Esophagus muscularis mucosa (tissue), 4 donors: ENCODE measurements at places on chromosomes 7 and 10.

- DNase-seq = no peak
Observed at GRCh38 chr7:43784030-43784584, 25.6 kb downstream of the BLVRA start.

GRCh38 chr7:137964824-137965545 is 36.9 kb downstream of the CREB3L2 start:
- no peak for DNase-seq

DNA sequence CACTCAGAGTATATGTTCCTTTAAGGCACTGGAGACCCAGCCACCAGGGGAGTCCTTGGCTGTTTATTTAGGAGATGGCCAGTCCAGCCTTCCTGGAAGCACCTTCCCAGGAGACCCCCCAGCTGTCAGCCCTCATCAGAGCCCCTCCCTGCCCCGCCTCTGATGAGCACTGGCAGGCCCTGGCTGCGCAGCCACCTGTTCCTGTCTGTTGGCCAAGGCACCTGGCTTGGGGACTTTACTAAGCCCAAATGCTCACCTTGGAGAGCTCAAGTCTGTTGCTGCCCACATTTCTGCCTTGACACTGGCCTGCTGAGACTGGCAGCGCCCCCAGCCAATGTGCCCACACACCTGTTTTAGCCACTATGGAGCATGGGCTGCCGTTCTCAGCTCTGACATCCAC is 124.7 kb downstream of the ELMO1 start:
- no peak for DNase-seq

DNA sequence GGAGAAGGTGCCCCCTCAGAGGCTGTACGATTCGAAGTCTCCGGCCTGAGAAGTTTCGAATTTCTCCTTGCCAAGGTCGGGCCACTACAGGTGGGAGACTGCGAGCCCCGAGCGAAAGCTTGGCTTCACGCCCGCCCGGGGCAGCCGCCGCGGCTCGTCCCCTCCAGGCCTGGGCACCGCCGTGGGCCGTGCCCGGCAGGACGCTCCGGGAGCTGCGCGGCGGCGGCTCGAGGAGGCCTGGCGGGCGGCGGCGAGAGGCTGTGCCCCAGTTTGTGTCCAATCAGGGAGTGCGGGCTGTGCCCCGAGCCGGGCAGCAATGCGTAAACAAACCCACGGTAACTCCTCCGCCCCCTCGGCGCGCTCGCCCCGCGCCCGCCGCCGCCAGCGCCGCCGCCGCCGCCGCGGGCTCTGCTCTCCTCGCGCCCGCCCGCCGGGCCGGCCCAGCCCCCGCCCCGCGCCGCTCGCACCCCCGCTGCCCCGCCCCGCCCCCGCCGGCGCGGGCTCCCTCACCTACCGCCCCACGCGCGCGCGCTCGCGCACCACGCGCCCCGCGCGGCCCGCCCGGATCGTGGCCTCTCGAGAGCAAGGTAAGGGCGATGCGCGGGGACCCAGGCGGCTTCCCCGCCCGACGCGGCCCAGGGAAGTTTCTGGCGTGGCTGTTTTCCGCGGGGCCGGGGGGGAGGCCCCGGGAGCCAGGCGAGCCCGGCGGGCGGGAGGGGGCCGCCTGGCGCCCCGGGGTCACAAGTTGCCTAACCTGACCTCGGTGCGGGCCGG is 57.8 kb upstream of the PCGF5 start:
- DNase-seq = no peak

- no peak for DNase-seq
Observed at GRCh38 chr7:95530881-95531280, 45.1 kb downstream of the ASB4 start.

- no peak for DNase-seq
Observed at GRCh38 chr10:102231357-102232318, 5.5 kb downstream of the ELOVL3 start.

- DNase-seq = no peak
Observed at GRCh38 chr10:7424315-7424714, 13.5 kb upstream of the SFMBT2 start.

- DNase-seq = no peak
Observed at GRCh38 chr10:44279426-44280126, 105.3 kb downstream of the CXCL12 start.

DNA sequence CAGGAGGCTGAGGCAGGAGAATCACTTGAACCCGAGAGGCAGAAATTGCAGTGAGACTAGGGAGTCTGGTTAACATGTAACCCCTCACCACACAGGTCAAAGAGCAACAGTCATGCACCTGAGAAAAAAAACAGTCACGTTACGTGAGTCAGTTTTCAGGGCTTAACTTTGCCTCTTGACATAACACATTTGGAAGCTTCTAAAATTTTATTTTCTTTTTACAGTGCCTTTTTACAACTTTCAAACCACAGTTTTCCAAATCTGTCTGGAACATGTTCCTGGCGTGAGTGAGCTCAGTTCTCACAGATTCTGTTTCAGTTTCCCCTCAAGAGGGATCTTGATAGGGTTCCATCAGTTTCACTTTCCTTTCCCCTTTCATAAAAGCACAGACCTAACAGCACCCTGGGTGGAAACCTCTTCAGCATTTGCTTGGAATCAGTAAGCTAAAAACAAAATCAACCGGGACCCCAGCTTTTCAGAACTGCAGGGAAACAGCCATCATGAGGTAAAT is 4.4 kb downstream of the IFIT3 start:
- DNase-seq = no peak

DNA sequence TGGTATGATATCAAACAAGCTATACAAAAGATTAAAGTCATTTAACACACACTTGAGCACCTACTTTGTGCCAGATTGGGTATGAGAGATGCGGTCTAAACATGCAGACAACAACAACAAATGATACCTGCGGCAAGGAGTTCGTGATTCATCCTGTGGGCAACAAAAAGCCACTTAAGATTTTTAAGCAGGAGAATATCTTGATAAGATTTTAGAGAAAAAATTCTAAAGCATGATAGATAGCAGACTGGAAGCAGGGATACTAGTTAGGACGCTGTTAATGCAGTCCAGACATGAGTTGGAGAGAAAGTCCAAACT is 1.6 kb upstream of the KBTBD2 start:
- DNase-seq = no peak

- no peak for DNase-seq
Observed at GRCh38 chr7:7181519-7182155, 707 bp upstream of the C1GALT1 start.

DNA sequence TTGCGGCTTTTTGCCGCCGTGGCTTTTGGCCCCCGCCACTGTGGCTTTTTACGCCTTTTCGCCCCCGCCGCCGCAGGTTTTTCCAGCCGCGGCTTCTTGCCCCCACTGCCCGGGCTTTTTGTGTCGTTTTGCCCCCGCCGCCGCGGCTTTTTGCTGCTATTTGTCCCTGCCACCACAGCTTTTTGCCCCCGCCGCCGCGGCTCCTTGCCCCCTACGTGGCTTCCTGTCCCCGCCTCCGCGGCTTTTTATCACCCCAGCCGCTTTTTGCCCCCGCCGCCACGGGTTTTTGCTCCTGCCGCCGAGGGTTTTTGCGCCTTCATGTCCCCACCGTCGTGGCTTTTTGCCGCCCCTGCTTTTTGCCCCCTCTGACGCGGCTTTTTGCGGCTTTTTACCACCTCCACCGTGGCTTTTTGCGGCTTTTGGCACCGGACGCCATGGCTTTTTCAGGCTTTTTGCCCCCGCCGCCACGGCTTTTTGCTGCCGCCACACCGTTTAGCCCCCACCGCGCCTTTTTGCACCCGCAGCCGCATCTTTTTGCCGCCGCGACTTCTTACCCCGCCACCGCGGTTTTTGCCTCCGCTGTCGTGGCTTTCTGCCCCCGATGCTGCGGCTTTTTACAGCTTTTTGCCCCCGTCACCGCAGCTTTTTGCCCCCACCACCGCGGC is 637.0 kb downstream of the ZNF716 start:
- DNase-seq = no peak

DNA sequence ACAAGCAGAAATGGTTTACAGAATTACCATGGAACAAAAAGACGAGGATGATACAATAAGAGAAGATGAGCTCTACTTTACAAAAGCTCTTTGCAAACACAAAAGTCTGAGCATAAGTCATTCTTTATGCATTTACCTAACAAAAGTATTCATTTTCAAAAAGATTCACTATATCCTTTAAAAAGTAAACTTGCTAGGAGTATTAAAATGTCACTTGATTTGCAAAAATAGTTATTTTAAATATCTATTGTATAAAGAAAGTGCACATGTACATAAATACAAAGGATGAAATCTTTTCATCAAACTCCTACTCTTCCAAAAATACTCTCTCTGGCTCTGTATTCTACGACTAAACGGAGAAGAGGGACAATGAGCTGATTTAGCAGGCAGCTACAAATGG is 146.4 kb upstream of the STEAP1 start:
- no peak for DNase-seq

DNA sequence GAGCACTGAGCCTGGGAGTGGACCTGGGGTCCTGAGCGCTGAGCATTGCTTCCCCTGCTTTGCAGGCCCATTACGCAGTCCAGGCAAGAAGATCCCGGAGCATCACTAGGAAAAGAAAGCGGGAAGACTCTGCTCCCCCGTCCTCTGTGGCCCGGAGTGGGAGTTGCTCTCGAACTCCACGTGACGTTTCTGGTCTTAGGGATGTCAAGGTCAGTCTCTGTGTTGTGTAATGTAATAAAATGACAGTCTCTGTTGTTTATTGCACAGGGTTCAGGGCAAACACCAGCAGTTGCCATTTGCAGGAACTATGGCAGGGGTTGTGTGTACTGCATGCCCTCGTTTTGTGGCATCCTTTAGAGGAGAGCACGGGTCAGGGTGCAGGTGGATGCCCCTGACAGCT is 10.0 kb downstream of the IDI2 start:
- DNase-seq = no peak

DNA sequence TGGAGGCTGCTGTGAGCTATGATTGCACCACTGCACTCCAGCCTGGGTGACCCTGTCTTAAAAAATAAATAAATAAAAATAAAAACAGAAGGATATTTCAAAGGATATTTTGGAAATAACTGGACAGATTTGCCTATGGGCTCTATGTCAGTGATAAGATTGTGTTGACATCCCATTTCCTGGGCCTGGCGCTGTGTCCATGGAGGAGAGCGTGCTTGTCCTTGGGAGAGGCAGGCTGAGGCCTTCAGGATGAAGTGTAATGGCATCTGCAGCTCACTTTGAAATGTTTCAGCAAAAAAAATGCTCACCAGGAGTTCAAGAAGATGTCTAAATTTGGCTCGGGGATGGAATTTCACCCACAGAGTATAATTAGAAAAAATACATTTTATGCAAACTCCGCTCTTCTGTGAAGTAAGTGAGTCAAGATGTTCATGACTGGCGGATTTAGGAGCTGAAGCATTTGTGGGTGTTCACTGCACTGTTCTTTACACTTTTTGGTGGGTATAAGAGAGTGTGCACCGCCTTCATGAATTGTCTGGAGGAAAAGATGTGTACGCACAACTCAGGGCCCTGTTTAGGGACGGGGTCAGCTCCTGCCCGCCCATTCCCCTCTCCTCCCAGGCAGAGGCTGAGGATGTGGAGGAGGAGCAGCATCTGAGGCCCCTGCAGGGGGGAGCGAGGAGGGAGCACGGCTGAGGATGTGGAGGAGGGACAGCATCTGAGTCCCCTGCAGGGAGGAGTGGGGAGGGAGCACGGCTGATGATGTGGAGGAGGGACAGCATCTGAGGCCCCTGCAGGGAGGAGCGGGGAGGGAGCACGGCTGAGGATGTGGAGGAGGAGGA is 18.5 kb upstream of the FOXL3 start:
- no peak for DNase-seq

DNA sequence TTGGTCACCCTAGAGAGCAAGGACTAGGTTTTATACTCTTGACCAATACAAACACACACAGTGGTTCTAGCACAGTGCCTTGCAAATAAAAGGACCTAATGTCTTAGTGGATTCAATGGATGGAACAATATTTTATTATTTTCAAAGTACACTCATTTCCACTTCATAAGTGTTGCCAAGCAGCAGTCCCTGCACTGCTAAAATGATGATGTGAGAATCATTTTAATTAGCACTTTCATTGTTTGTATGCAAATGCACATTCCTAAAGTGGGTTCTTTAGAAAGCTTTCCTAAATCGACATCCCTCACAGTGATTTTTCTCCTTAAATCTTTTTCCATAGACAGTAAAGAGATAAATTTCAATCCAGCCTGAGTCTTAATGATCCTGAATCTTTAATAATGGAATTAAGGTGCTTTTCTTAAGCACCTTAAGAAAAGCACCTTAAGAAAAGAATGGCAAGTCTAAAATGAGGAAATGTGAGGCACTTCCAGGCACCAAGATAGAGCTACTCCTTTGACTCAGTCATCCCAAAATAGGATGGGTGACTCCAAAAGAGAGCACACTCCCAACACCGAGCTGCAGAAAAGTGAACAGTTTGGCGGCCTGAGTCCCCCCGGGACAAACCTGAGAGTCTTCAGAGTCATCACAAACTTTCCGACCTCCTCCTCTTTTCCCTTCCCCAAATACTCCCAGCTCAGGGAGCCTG is 84.5 kb downstream of the SORBS1 start:
- DNase-seq = no peak

DNA sequence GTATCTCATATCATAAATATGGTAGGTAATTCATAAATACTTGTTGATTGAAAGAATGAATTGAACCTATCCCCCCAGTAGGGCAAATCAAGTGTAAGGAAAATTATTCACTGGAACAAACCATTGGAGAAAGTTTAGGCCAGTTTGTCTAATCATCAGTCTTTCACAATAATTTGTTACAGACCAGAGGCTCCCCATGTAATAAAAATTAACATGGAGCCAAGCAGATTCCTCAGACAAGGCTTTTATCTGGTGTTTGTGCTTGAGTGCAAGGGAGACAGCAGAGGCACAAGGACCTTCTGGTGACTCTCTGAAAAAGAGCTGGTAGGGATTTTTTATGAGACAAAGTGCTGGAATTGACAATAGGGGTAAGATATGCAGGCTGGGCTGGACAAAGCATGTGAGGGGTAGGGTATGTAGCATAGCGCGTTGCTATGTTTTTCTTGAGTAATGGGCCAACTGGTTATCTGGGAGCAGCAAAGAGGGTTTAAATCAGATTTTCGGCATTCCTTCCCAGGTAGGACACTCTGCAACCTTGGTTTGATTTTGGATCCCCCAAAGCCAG is 7.8 kb upstream of the PANK1 start:
- DNase-seq = no peak

DNA sequence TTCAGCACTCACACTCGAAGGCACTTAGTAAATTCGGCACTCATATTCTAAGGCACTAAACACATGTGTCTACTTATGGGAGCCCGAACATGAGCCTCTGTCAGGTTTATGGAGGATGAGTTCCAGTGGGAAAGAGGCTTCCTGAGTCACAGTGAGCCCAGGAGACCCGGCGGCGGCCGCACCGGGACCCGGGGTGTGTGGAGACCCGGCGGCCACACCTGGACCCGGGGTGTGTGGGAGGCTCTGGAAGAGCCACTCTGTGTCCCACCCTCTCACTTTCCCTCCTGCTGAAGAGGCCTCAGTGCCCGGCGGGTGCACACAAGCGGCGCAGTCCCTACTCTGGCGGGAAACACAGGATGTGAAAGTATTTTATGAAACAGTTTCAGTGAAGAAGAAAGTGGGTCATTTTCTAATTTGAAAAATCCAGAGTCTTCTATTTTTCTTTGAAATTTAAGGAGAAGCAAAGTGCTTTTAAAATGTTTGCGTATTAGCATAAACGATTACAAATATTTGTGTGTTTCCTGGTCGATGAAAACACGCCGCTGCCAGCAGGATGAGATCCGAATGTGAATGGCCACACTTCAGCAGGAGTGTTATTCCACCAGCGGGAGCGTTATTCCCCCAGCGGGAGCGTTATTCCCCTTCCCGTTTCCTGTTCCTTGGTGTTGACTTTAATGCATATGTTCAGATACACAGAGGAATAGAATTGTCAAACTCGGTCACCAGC is 625.1 kb downstream of the DNAJB6 start:
- DNase-seq = no peak
